ENCODE measurements at places on chromosomes 4 and X.

DNA sequence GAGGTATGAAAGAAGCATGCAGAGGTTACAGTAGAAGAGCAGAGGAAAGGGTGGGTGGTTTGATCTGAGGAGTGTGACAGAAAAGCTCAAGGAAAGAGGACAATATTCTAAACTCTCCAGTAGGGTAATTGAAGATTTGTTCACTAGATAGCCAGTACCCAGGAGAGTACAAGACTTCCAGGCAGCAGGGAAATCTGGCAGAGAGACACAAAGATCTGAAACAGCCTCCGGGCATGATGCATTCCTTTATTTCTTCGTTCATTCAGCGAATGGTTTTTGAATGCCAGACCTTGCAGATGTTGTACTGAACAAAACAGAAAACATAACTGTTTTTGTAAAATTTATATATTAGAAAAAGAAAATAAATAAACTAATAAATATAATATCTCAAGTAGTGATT lies 766.6 kb downstream of the FAT4 start:
- no peak for DNase-seq

DNA sequence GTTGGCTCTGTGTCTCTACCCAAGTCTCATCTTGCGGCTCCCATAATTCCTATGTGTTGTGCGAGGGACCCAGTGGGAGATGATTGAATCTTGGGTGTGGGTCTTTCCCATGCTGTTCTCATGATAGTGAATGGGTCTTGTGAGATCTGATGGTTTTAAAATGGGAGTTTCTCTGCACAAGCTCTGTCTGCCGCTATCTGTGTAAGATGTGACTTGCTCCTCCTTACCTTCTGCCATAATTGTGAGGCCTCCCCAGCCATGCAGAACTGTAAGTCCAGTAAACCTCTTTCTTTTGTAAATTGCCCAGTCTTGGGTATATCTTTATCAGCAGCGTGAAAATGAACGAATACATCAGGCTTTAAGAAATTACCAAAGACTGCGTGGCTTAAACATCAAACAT lies 31.2 kb downstream of the STIM2 start:
- no peak for DNase-seq

DNA sequence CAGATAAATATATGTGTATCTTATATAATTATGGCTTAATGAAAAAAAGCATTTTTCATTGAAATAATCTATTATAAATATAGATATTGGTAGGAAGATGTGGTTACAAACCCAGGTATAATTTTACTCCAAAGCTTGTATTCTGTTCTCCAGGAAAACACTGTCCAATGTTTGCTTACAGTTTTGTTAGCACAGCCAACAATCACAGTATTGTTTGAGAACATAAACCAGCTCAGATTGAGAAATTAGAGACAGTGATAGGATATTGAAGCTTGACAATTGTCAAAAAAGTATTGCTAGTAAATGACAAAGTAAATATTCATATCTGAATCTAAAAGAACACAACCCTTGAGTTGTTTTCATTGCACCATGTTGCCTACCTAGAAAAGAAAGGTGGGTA lies 228.8 kb downstream of the ADGRL3 start:
- DNase-seq: no peak

DNA sequence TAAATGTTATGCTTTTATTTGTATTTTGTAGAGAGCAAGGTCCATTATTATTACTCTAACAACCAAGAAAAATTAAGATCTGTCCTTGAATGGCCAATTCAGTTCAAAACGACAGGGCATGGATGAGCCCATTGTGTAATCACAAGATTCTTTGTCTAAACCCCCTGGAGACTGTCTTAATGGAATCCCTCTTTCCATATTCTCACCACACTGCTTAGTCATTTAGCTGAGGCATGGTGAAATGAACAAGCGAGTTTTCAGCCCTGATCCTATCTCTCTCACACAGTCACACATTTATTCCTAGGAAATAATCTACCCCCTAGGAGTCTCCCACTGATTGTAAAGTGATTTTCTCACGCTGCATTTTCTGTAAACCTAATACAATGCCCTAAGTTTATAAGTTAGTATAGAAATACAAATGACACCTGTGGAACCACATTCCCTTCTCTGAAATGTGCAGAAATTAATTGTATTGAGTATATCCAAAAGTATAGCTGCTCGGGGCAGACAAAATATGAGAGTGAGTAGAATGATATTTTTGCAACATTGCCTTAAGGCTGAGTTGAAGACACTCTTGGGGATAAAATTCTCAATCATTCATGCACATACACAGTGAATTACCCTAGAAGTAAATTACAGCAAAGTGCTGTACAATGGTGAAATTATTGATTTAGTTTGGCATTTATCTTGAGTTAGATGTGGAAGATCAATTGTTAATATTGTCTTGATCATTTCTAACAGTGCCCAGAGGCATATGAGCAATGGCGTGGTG lies 119.7 kb upstream of the PCDH7 start:
- DNase-seq: no peak

GRCh38 chr4:155908187-155909139 lies 5.0 kb downstream of the TDO2 start:
- DNase-seq: no peak

- DNase-seq: peak; percentile 26
Observed at GRCh38 chrX:15761564-15762191, 23.6 kb downstream of the CA5B start.

- DNase-seq: no peak
Observed at GRCh38 chrX:97402903-97403302, 519.2 kb downstream of the RPA4 start.

Measured in colonic mucosa (tissue), 4 donors.